ENCODE measurements at places on chromosomes 1 and 21.

GRCh38 chr1:78267513-78268218 lies 221.9 kb downstream of the GIPC2 start:
- DNase-seq = no peak

DNA sequence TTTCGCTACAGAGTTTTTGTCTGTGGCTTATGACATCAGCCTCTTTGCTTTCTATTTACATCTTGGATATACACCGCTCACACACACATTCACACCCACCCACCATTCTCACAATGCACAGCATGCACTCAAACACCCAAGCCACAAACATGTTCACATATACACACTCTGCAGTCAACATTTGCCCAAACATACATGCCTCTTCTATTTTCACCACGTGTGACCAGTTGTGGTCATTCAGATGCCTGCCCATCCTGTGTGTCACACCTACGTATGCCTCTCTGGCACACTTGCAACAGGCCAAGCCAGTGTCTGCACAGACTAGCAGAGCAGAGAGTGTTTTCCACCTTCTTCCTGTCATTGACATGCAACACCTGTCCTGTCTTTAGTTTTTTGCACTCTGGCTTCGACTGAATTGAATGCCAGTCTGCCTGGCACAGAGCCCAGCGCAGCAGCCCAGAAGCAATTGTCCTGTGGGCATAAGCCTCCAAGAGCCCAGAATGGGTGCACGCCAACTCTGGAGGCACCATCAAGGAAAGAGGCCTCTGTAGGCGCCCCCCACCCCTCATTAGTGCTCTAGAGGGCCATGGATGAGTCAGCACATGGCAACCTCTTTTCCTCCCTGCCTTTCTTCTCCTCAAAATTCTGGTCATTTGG lies 37.7 kb upstream of the LRRN2 start:
- peak; percentile 13 for DNase-seq

DNA sequence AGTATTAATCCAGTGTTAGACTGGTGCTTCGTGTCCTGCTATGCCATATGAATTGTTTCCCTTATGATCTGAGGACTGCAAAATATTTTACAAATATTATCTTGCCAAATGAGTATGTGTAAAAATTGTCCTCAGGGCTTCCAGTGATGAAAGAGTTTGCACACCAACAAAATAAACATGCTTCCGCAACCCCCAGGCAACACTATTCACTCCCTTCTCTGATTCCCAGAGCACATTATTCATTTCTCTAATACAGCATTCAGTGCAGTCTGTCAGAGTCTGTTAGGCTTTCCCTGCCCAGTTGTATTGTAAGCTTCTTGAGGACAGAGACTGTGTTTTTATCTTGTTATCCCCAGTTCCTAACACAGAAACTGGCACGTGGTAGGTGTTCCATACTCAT lies 409.9 kb upstream of the C1orf87 start:
- no peak for DNase-seq

GRCh38 chr1:39196244-39197215 lies 8.0 kb upstream of the MACF1 start:
- no peak for DNase-seq

DNA sequence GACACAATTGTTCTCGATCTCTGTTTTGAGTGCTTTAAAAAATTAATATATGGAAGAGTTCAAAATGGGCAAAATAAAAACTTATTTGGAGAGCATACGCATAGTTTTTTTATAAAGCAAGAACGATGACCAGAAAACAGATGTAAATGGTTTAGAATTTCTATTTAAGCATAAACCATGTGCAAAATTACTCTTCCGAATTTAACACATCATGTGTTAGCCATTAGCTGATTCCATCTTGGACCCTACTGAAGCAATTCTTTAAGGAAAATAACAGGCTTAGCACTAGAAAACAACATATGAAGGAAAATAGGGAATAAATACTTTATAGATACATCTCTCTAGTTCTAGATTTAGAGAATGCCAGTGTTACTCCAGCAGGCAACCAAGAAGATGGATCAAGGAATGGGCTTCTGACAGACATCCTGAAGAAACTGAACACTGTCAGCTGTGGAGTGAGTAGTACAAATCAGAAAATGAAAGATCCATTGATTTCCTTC lies 26.7 kb downstream of the CDC7 start:
- no peak for DNase-seq

GRCh38 chr1:192311281-192311680 lies 5.5 kb upstream of the RGS21 start:
- DNase-seq = no peak

DNA sequence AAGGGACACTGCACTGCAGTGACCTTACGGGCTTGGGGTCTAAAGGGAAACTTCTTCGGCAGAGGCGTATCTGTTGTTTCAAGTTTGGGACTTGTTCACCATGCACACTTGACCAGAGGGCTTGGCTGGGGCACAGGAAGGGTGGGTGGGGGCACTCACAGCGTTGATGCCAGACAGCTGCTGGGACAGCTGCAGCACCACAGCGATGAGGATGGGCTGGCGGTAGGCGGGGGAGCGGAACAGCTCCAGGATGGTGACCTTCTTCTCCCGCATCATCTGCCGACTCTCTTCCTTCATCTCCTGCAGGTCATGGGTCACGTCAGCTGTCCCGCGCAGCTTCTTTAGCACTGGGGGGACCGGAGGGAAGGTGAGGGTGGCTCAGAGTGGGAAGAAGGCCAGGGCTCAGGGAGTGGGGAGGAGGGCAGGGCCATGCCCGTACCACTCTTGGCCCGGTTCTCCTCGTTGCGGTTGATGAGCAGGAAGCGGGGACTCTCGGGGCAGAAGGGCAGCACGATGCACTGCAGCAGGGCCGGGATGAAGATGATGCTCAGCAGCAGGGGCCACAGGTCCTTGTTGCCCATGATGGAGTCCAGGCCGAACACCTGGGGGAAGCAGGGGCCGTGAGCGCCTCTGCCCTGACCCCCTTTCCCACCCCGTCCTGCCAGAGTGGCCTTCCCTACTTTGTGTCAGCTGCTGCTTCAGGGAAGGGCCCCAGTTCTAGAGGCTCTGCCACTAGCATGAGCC lies 29.1 kb downstream of the SLC2A1 start:
- DNase-seq = no peak

- DNase-seq = peak; percentile 86
These were observed 115.7 kb upstream of the IPO9 start for GRCh38 chr1:201713086-201713810.

DNA sequence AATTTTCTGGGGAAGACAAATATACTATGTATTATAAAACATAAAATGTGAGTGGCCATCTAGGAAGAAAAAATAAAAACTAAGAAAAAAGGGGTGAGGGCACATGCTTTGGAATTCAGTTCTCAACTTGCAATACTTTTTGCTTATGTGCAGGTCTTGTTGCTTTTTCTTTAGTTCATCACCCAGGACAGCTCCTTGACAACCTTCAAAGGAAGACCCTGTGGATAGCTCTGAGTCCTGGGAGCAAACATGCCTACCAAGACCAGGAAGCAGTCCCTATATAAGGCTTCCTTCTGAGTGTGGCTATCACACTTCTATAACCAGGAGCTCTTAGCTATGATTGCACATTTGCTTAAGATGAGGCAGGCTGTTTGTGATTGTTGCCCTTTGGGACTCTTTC lies 78.0 kb downstream of the WDR64 start:
- no peak for DNase-seq

DNA sequence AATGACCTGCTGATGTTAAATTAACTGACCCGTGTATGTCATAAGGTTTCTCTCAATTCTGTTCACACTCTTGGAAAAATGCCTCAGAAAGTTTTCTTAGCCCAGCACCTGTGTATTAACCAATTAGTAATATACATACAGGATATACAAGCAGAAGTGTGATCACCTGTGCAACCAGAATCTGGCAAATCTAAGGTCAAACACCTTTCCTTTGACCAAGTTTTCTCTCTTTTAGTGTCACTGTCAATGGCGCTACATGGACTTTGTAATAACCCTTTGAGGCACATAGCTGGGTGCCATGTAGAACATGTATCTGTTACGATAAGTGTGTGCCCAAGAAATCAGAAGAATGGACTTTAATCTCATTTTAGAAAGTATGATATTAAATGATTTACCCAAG lies 1.1 kb downstream of the NCSTN start:
- DNase-seq = no peak

- no peak for DNase-seq
These were observed 1.6 kb downstream of the KDM1A start for GRCh38 chr1:23020706-23021405.

DNA sequence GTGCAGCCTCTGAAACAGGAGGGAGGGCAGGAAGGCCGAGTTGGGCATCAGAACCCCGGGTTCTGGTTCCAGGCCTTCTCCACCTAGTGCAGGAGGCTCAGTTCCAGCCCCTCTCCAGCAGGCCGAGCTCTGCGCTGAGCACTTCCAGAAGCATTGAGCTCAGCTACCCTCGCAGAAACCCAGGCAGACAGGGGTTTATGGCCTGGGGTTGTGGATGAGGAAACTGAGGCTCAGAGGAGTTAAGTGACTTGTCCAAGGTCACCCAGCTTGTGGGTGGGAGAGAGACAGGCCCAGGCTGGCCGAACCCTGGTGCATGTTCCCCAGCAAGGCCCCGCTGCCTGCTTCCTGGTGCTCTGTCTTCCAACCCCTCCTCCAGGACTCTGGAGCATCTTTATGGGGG lies 348.9 kb downstream of the PTPRU start:
- no peak for DNase-seq

DNA sequence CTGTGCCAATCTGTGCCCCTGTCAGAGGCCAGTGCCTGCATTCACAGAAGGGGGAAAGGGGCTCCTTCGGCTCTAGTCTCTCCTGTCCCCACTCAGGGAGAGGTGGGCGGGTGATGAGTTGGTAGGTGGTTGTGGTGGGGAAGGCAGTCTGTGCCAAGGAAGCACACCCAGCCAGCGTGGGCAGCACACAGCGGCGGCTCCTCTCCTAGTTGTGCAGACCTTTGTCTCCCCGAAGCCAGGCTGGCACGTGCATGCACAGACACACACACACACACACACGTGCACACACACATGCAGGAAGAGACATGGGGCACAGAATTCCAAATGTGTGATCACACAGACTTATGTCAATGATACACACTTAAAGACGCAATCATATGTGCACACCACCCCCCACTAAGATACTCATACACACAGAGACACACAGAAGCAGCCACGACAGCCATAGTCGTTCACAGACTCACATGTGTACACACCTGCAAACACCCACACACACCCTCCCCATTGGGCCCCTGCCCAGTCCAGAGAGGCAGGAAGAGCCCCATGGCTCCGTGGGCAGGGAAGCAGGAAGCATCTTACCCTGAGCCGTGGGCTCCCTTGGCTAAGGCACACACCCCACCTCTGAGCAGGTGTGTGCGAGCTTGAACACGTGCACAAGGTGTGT lies 16.4 kb downstream of the RIMS3 start:
- no peak for DNase-seq

DNA sequence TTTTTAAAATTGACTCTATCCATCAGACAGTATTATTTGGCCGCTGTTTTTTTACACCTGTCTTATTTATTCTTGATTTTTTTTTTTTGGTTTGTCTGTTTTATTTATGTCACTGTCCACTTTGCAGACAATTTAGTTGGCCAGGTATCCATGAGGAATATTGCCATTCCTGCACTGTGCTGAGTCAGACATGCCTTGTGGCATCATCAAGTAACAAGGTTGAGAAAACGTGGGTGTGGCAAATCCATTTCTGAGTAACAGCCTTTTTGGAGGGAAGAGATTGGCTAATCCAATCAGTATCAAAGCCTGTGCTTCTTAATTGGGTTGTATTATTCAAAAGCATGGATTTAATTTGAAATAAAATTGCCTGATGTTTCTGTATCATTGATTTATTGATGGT lies 463.1 kb downstream of the USP25 start:
- DNase-seq = no peak

- DNase-seq = no peak
These were observed 20.9 kb downstream of the COA7 start for GRCh38 chr1:52677076-52677806.

DNA sequence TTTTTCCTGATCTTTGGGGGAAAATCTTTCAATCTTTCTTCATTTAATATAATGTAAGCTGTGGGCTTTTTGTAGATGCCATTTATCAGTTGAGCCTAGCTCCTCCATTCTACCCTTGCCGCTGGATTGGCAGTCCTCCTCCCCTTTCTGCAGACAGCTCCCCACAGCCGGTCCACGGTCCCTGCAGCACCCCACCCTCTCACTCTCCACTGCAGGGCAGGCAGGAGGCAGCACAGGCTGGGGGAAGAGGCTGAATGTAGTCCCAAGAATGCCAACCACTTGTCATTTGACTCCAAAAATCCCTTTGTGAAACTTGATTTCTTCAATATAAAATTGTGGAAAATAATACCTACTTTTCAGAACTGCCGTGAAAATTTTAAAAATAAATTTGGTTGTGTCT lies 96.7 kb downstream of the SYT2 start:
- DNase-seq = no peak

Data from C1 segment of cervical spinal cord (tissue), 14 donors.